ENCODE measurements at places on chromosomes 6 and 20. TPM values are rescaled to one million over a fixed set of nuclear protein-coding genes. Genes with fewer than 3 reads are reported as not detected.

The BANF2 gene
- total RNA-seq = not detected

The PARD6B gene
- 0.32 TPM for total RNA-seq

The SYCP2L gene
- not detected for total RNA-seq

The AIF1 gene
- not detected for total RNA-seq

The FAM83B gene
- total RNA-seq = not detected

The SLC17A1 gene
- not detected for total RNA-seq

The DLK2 gene
- total RNA-seq = 1.8 TPM

The GJA10 gene
- total RNA-seq = not detected

The IL20RA gene
- not detected for total RNA-seq

The MEI4 gene
- not detected for total RNA-seq

The FBXO30 gene
- 8.7 TPM for total RNA-seq

The BCKDHB gene
- 7.8 TPM for total RNA-seq

The PKHD1 gene
- total RNA-seq = not detected

The RBM24 gene
- total RNA-seq = 1.3 TPM

The NHLRC1 gene
- 1.9 TPM for total RNA-seq

Measured in cardiac atrium fibroblast (primary cell).